ENCODE measurements at places on chromosomes 1 and 21.

GRCh38 chr21:44795342-44795741 is 6.3 kb downstream of the UBE2G2 start:
- DNase-seq = no peak

DNA sequence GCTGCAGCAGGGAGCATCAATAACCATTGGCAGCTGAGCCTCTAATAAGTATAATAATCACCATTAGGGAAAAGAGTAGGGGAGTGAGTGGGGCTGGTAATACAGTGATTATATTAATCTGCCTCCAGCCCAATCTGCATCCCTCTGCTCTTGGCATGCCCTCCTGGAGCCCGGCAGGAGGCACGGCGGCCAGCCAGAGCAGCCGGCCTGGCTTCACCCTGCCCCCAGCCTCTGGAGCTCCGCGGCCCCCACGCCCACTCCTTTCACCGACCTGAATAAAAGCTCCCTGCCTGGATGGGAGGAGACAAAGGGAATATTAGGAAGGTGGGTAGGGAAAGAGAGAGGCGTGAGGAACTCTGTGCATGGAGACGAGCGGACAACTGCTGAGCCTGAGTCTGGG is 28.3 kb downstream of the OPTC start:
- no peak for DNase-seq

DNA sequence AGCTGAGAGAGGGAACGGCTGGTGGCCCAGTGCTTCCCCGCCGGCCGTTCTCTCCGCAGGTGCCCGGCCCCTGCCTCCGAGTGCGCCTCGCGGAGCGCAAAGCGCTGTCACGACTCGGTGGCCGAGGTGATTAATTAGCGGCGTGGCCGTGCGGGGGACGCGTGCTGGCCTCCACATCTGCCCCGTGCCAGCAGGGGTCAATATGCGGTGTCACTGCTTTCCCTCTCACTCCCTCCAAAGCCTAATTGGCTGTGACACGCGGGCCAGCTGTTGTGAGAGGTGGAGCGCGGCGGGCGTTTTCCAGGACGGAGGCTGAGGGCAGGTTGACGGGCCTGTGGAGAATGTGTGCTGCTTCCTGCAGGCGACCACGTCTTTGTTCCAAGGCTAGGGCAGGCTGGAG is 239.0 kb downstream of the LMX1A start:
- DNase-seq = no peak

DNA sequence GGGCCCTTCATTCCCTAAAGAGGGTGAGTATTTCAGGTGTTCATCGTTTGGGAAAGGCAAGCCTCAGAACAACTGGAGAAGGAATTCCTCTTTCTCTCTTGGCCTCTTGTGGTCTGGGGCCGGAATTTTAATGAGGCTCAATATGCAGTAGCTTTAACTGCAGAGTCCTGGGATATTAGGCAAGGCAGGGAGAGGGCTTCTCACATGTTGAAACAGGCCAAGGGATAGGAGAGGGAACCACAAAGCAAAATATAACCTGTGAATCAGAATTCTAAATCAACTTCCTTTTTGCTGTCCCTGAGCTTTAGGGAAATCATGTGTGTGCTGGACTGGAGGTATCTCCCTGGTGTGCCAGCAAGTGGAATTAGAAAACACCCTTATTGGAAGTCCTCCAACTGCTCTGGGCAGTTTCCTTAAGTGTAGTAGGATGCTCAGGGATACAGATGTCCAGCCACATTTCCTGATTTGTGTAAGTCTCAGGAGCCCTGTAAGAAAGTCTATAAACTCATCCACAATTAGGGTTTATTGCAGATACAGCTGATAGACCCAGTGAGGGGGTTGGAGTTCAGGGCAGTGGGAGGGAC is 215.8 kb upstream of the ZRANB2 start:
- DNase-seq = no peak

Data from Jurkat, Clone E6-1 (cell line).